ENCODE measurements at places on chromosomes 16 and 17.

- DNase-seq, result no peak
These were observed 15.1 kb upstream of the PITPNM3 start for GRCh38 chr17:6571452-6571781.

- DNase-seq, result no peak
These were observed 5.5 kb upstream of the TM4SF5 start for GRCh38 chr17:4766201-4766600.

DNA sequence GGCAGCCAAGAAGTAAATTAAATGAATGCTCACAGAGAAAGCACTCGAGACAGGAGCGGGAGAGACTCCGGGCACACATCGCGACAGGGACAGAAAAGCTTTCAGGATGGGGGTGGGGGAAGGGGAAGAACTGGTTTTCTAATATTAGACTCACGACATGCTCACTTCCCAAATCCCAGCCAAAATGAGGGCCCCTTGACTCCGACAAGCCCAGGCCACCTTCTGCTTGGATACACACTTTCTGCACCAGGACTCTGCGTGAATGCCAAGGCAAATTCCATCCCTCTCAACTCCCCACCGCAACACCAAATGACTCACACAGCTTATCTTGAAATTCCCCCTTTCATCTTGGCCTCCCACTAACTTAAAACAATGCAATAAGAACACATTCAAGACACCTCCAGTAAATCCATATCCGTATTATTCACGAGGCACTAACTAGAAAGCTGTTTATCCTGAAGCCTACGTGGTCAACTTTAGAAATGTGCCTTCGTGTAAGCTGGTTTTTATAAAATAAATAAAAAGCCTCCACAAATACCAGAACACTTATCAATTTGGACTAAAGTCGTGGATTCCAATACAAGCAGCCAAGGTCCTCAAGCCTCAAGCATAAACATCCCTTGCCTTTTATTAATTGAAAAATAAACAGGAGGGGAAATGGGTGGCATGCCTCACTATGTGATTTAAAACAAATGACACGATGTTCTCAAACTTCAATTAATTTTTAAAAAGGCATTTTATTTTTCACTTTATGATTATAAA, 46.1 kb downstream of the NXN start:
- DNase-seq, result no peak

DNA sequence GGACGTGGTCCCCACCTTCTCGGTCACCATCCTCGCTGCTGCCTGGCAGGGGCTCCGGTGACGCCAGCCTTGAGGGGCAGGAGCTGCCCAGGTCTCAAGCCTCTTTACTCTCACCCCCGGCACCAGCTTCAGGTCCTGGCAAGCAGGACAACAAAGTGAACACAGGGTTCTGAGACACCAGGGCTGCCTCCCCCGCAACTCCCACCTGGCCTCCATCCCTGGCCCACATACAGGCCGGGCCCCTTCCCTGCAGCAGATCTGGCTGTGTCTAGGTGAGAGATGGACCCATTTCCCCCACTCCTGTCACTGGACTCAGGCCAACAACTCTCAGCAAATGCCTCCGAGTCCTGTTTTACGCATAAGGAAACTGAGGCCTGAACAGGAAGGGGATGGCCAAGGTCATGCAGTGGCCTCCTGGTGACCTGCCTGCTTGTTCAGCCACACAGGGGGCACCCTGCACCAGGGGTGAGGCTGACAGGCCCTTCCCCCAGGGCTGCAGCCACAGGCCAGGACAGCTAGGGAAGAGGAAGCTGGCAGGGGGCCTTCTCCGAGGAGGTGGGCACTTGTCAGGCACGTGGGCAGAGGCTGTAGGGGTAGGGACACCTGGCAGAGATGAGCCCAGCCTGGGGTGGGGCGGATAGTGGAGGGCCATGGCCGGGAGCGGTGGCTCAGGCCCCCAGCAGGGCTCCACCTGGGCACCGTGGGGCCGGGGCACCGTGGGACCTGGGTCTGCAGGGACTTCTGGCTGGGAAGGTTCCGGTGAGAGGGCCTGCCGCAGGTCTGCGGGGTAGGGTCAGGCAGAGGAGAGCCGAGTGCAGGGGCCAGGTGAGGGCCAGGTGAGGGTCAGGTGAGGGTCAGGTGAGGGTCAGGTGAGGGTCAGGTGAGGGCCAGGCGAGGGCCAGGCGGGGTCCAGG, 46.7 kb upstream of the PVALEF start:
- DNase-seq, result no peak

DNA sequence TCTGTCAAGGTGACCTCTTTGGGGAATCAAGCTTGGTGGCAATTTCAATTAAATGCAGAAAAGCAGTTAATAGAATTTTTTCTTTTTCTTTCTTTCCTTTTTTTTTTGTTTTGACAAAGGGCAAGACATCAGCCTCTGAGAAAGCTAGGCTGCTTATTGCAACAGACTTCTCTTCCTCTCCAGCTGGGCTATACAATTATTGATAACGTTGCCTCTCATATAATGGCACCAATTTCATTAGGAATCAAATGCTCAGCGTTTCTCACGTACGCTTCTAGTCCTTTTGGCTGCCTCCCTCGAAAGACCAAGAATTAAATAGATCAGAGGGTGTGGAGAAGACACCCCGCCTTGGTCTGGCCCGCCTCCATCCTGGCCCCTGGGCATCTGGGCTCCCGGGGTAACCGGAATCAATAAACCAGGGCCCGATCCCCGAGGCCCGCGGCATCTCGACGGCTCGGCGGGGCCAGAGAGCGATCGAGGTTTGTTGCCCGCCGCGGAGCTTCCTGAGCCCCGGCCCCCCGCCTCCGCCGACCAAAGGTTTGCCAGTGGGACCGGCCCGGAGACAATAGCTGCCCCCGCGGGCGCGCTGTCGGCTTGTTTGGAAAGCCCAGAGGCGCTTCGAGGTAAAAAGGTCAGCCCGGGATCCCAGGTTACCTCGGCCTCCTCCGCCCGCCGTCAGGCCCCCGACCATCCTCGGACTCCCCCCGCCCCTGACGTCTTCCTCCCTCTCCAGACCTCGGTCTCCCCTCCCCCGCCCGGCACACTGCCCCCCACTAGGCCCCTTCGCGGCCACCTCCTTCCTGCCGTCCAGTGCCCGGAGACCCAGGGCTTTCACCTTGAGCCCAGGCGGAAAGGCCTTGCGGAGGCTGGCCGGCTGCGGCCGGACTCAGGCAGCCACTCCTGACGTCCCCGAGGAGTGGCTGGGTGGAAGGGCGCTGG, 3.9 kb downstream of the HOXB1 start:
- peak; percentile 19 for DNase-seq

GRCh38 chr16:89983536-89983935, 35.0 kb downstream of the DEF8 start:
- DNase-seq, result no peak

DNA sequence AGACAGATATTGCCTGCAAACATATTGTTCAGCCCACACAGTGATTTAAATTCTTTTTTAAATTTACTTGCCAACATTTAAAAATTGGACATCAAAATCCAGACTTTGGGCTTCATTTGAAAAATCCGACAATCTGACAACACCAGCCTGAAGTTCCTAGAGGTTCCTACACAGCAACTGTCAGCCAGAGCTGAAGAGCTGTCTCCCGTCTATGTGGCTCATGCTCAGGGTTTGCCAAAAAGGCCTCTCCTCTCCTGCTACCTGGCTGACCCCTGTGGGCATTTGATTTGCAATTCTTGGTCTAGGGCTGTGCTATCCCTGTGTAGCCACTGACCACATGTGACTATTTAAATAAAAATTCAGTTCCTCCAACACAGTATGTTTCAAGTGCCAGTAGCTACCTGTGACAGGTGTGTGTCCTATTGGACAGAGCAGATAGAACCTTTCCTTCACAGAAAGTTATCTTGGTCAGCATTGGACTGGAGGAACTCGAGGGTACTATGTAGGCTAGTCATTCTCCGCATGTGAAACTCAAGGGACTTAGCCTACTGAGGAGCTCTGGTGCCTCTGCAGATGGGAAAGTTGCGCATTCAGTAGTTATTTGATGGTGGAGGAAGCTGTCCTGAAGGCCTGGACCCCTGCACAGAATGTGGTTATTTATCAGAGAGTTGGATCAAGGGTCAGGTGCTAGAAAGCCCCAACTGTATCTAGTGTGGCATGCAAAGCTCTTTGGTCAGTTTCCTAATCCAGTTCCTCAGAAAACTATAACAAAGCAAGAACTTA, 2.7 kb downstream of the LYRM1 start:
- DNase-seq, result no peak

DNA sequence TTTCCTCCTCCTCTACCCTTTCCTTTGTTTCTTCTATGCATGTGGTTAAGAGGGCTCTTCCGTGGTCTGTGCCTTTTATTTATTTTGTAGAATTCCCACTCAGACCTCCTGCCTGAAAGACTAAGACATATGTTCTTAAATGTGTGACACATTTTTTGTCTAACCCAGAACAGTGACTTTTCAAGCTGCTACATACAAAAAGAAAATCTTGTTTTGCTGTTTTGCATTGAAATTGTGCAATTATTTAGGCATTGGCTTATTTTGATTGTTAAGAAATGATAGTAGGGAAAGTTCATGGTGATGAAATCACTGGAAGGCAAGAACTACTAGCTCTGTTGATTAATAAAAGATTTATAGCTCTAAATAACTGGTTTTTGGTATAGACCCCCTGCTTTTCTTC, 76.8 kb downstream of the TUBD1 start:
- DNase-seq, result no peak

GRCh38 chr17:77959126-77959925, 823 bp downstream of the TNRC6C start:
- peak; percentile 28 for DNase-seq

- DNase-seq, result peak; percentile 39
These were observed 5.0 kb upstream of the BCL6B start for GRCh38 chr17:7017827-7018200.

DNA sequence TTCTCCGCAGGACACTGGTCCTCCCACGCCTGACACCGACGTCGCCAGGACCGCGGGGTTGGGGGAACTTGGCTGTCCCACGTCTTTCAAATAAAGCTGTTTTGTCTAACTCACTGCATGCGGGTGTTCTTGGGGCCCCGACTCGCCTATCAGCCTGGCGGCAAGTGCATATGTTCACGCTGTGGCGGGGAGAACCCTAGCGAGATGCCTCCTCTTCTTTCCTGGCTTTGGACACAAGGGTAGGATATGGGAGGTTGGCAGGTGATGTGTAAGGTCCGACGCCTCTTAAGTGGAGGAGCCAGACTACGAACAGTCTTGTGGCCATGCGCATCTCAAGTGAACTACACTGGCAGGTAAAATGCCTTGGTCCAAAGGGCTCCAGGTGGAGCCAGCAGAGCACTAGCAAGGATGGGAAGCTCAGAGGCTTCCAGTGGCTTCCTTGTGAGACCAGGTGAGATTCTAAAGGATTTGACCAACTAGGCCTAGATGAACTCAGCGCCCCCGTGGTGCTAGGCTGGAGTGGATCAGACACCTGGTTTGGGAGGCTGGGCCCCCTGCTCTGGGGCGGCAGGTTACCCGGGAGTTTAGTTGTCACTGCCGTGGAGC, 873 bp upstream of the RPS2 start:
- no peak for DNase-seq

GRCh38 chr17:29024316-29024952, 18.5 kb upstream of the PIPOX start:
- no peak for DNase-seq

GRCh38 chr16:81500833-81501521, 56.4 kb downstream of the CMIP start:
- DNase-seq, result no peak

- DNase-seq, result no peak
These were observed 539 bp upstream of the CKLF start for GRCh38 chr16:66551788-66552285.

DNA sequence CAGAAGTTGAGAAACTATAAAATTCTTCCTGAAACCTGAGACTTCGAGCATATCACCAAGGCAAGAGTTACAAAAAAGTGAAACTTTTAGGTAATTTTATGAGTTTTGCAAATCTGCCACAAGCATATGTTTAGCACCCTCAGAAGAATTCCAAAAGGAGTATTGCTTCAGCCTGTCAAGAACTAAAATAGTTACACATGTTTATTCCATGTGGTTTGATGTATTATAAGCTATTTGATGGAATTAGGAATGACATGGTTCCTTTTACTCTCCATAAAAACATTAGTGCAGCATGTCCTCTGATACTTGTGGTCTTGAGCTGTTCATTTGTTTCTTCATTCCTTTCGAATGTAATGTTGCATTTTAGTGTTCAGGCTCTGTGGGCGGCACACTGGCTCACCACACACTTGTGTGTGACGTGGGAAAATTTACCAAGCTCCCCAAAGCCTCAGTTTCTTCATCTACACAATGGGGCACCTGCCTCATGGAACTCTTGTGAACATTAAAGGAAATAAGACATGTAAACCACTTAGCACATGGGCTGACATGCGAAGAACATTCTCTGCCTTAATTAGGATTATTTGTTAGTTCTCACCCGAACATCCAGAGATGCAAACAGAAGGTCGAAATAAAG, 204.2 kb upstream of the FOXF1 start:
- no peak for DNase-seq

GRCh38 chr16:57098188-57098841, 5.9 kb downstream of the CPNE2 start:
- no peak for DNase-seq

DNA sequence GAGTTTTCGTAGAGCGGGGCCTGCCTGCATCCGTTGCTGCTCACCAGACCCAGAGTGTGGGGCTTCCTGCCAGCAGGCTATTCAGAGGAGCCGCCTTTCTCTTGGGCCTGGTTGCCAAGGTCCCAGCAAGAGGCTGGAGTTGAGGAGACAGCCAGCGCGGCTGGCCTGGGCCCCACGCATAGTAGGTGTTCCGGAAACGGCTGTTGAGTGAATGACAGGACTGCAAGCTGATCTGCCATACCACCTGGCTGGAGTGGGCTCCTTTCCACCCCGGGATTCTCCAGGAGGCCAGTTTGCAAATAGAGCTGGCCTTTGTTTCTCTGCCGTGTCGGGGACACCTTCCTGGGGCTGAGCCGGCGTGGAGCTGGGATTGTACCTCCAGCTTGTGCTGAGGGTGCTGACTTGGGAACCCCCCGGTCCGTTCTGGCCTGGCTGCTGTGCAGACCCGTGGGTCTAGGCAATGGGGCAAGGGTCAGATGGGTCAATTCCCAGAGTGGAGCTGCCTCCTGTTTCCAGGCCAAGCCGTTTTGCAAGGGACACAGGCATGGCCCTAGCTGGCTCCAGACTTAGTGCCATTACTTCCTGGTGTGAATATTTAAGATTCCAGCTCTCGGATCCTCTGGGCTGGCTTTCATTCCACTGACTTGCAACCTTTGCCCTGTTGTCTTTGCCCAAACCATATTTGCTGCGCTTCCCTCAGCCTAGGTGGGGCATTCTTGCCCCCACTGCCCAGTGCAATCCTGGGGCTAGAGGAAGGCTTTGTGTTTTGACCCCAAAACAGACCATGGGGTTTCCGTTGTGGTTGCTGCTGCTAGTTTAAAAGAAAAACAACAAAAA, 68.8 kb downstream of the CMIP start:
- DNase-seq, result peak; percentile 40

- DNase-seq, result no peak
These were observed 105.9 kb downstream of the ENGASE start for GRCh38 chr17:79180358-79181005.

DNA sequence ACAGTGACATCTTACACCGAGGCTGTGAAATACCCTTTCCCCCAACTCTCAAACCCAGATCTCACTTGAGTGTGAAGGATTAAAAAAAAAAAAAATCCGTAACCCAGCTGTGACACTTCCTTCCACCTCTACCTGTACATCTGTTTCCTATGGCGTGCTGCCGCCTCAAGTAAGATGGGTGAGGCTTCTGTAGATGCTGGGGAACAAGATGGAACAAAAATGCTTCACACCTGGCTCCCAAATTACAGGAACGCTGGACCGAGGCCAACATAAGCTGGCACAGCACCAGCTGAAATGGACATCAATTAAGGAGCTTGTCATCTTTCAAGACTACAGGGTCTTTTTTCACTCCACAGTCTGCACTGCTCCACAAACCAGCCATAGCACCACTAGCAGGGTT, 95.9 kb downstream of the HIC1 start:
- DNase-seq, result no peak

GRCh38 chr16:27642756-27643155, 92.8 kb downstream of the KATNIP start:
- no peak for DNase-seq

All from immature natural killer cell (primary cell).